ENCODE measurements at places on chromosomes 1 and 21.

GRCh38 chr1:85224734-85225623 lies 24.2 kb upstream of the SYDE2 start:
- DNase-seq: no peak

DNA sequence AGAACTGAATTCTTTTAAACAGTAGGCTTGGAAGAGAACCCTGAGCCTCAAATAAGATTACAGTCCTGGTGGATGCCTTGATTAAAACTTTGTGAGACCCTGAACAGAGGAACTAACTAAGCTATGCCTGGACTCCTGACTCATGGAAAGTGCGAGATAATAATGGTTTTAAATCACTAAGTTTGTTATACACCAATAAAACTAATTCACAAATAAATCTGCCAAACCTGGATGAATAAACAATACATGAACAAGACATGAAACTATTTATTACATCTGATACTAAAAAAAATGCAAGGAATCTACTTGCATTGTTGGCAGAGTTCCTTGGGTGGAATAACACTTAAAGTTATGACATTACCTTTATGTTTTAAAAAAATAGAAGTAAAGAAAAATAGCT lies 118.4 kb downstream of the PIGK start:
- DNase-seq: no peak

DNA sequence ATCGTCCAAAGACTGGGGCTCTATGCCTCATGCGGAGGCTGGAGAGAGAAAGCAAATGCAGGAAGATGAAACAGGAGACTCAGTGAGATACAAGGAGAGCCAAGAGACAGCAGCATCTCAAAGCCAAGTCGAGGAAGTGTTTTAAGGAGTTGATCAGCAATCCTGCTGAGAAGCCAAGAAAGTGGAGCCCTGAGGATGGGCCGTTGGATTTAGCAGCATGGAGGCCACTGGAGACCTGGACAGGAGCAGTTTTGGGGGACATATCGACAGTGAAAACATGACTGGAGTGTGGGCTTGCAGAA lies 107.4 kb upstream of the ZBTB40 start:
- no peak for DNase-seq

GRCh38 chr1:30696831-30697230 lies 26.6 kb downstream of the MATN1 start:
- no peak for DNase-seq

DNA sequence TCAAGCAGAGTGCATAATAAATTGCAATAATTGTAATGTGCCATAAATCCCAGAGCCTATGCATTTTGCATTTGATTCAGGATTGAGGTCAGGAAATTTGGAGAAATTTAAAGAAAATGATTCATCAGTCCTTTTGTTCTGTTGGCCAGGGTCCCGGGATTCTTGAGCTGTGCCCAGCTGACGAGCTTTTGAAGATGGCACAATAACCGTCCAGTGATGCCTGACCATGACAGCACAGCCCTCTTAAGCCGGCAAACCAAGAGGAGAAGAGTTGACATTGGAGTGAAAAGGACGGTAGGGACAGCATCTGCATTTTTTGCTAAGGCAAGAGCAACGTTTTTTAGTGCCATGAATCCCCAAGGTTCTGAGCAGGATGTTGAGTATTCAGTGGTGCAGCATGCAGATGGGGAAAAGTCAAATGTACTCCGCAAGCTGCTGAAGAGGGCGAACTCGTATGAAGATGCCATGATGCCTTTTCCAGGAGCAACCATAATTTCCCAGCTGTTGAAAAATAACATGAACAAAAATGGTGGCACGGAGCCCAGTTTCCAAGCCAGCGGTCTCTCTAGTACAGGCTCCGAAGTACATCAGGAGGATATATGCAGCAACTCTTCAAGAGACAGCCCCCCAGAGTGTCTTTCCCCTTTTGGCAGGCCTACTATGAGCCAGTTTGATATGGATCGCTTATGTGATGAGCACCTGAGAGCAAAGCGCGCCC lies 8.7 kb downstream of the PROX1 start:
- no peak for DNase-seq
